ENCODE measurements at places on chromosomes 16 and 17.

- DNase-seq = no peak
Measured at GRCh38 chr16:4404247-4404966, 12.0 kb downstream of the CORO7 start.

DNA sequence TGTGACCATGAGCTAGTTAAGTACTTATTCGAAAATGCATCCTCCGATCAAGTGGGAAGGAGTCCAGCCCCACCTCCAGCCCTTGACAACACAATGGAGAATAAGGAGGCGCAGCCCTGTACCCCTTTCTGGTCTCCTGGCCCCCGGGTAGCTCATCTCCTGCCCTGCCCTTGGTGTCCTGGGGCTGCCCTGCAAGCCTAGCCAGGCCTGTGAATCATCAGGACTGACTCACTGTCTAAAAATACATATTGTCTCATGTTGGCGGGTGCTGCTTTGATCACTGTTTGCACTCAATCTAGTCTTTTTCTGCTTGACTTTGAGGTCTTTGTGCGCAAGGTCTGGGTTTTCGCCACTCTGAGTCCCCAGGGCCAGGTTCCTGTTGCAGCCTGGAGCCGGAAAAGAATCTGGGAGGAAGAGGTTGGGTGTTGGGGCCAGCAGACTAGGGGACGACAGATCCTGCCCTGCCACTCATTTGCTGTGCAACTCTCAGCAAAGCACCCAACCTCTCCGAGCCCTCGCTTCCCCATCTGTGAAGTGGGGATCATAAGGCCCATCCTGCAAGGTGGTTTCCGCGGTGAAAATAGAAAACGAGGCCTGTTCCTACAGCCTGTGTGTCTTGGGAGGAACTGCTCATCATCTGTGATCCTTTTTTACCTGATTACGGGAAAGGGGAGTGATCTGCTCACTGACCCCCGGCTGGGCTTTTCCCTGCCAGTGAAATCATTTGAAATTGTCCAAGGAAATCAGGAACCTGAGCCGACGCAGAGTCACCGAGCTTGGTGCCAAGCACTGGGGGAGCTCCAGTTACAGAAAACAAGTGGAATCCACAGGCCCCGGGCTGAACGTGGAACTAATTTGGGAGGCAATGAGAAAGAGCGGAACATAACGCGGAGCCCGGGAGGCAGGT is 230.4 kb downstream of the PARN start:
- DNase-seq = no peak

GRCh38 chr17:18968945-18969887 is 17.3 kb downstream of the SLC5A10 start:
- DNase-seq = no peak

GRCh38 chr17:67742025-67742424 is 24.3 kb downstream of the NOL11 start:
- no peak for DNase-seq

DNA sequence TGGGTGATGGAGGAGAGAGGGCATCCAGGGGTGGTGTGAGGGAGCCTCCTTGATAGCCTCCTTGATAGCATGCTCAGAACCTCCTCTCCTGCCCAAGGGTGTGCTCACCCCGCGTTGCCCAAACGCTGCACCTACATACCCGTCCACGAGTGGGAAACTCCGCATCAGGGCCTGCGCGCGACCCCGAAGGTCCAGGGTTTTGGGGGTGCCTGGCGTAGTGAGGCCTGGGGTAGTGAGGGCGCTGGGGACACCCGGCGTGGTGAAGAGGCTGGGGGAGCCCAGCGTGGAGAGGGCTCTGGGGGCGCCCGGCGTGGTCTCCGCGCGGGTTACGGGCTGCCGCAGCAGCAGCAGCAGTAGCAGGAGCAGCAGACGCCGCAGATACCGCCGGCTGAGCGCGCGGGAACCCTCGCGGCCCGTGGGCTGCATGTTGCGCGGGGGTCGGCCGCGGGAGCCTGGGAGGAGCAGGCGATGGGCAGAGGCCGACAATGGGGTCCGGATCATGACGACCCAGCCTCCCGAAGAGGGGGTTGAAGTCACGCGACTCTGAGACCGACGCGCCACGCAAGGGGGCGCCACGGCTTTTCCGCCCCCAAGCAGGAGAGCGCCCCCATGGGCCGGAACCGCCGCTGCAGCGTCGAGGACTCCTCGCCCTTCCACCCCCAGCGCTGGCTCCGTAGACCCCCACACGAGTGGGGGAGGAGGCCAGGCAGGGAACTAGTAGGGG is at the start of gene DPEP3:
DPEP3 (minus strand) TSS at position 545 of the 724 bp plus-strand sequence; CDS start at position 426, 119 bp downstream.
- DNase-seq = no peak

Measured in Ammon's horn (tissue), 1 donor.